Suppressor macrophage treated with lipopolysaccharide for 4 hours (primary cell): ENCODE measurements at places on chromosomes 12 and 14.

- no peak for DNase-seq
Observed at GRCh38 chr14:61179796-61180398, 101.2 kb downstream of the TMEM30B start.

DNA sequence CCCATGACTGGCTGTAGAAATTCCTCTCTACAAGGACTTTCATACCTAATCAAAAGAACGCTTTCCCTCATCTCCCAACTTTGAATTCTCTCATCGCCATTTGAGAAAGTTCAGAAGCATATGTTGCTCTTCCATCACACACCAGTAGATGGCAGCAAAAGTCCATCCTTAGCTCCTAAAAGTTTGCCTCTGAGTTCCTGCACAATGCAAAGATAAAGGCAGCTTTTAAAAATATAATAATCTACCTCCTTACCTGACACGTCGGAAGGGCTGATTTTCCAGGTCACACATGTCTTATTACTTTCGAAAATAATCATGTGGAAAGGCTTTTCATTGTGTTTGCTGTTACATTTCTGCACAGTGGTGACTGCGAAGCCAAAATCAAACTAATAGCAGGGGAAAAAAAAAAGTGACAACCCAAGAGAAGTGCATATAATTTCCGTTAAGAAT is 456.7 kb upstream of the SEL1L start:
- peak; percentile 71 for DNase-seq

DNA sequence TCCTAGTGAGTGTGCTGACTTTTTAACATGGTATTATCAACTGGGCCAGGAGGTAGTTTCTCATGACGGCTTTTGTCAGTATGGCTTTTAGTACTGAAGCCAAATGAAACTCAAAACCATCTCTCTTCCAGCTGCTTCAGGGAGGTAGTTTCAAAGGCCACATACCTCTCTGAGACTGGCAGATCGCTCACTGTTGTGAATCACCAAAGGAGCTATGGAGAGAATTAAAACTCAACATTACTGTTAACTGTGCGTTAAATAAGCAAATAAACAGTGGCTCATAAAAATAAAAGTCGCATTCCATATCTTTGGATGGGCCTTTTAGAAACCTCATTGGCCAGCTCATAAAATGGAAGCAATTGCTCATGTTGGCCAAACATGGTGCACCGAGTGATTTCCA is 141.1 kb downstream of the HMGA2 start:
- DNase-seq, result no peak

GRCh38 chr12:55659486-55660385 is 23.0 kb downstream of the OR10P1 start:
- DNase-seq, result peak; percentile 62

GRCh38 chr12:92466391-92467305 is 236.1 kb upstream of the PLEKHG7 start:
- DNase-seq, result peak; percentile 58

DNA sequence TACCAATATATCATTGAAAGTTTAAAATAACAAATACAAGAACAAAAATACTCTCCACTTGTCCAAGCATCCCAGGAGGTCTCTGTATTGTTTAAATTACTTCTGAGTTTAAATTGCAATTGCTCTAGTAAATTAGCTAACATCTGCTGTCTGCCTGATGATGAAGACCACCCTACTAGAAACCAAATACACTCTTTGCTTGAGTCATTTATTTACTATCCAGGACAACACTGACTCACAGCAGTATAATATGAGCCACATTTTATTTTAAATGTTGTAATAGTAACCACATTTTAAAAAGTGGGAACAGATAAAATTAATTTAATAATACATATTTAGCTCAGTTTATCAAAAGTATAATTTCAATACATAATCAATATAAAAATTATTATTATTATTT is 62.9 kb upstream of the EEA1 start:
- DNase-seq, result no peak

DNA sequence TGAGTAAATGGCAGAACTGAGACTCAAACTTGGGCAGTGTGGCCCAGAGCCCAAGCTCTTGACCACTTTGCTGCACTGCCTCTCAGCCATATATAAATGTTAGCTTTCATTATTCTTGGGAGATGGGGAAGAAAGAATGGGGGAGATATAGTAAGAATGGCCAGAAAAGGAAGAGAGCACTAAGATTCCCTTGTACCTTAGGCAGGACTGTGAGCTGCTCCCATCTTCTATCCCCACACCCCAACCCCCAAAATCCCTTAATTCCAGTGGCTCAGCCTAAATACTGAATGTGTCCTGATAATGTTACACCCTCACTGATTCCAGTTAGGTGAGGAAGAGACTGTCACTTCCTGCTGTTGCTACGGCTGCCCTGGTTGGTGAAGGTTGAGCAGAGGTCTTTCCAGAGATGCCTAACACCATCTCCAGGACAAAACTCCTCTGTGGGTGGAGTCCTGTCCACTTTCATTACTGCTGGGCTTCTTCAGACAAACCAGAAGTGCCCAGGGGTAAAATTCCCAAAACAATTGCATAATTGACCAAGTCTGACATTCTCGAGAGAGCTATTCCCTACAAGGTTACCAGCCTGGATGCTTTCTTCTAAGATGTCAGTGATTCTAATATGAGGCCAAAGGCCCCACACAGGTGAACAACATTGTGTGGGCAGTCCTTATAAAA is 51.8 kb downstream of the GNG2 start:
- DNase-seq, result no peak

DNA sequence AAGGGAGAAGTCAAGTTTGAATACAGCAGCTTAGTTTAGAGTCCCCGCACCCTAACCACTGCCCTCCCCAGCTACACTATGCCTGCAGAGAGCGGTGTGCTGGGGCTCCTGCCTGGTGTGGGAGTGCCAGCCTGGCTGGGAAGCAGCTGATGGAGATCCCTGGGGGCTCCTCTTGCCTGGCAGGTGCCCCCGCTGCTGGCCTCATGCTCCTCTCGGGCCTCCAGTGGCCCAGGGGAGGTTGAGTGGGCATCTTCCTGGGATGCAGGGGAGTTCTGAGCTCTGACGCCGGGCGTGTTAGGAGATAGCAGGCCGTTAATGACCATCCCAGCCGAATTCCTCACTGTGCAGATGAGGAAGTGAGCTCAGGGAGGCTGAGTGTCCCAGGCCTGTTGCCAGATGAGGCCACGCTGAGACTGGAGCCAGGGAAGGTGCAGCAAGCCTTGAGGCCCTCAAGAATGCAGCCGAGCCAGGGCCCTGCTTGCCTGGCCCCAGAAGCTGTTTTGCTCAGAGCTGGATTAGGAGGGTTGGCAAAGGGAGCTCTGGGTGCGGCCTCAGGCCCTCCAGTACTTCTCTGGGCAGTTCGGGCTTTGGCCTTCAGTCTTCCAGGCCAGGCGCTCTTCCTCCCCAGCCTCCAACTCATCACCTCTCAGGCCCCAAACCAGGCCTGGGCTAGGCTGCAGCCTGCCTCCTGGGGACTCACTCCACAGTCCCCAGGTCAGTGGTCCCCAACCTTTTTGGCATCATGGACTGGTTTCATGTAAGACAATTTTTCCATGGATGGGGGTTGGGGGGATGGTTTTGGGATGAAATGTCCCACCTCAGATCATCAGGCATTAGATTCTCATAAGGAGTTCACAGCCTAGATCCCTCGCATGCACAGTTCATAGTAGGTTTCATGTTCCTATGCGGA is 6.6 kb upstream of the CYP46A1 start:
- DNase-seq, result no peak

GRCh38 chr12:130981911-130982310 is 28.2 kb downstream of the ADGRD1 start:
- DNase-seq, result no peak

DNA sequence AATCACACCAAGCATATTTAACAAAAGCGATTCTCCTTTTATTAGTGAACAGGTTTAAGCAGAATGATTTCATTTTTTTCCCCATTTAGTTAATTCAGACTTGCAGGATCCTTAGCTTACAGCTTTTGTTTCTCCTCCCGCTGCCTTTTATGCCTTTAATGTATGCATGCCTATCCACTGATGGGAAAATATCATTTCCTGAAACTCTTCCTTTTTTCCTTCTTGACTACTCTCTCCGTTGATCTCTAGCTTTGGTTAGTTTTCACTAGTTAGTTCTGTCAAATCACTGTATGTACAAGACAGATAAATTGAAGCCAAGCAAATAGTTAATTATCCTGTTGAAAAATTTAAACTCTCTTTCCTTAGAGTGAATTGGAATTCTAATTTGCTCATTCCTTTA is 26.3 kb downstream of the NKX2-1 start:
- no peak for DNase-seq

- peak; percentile 17 for DNase-seq
Observed at GRCh38 chr14:67523764-67524633, 9.1 kb upstream of the PLEKHH1 start.

GRCh38 chr12:65885312-65885711 is 61.0 kb downstream of the HMGA2 start:
- DNase-seq, result no peak

DNA sequence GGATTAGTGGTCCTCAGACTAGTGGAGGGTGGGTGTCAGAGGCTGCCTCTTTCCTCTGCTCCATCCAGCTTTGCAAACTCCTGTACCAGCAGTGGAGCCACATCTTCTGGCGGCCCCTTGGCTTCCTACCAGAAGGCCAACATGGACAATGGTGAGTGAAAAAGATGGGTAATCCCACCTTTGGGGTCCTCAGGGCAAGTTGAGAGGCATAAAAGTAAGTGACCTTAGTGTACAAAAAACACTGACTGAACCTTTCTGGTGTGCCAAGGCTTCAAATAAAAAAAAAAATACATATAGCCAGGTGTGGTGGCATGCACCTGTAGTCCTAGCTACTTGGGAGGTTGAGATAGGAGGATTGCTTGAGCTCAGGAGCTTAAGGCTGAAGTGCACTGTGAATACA is 9.2 kb upstream of the PIP4K2C start:
- DNase-seq, result no peak

- DNase-seq, result no peak
Observed at GRCh38 chr14:53537422-53538315, 384.5 kb upstream of the DDHD1 start.

DNA sequence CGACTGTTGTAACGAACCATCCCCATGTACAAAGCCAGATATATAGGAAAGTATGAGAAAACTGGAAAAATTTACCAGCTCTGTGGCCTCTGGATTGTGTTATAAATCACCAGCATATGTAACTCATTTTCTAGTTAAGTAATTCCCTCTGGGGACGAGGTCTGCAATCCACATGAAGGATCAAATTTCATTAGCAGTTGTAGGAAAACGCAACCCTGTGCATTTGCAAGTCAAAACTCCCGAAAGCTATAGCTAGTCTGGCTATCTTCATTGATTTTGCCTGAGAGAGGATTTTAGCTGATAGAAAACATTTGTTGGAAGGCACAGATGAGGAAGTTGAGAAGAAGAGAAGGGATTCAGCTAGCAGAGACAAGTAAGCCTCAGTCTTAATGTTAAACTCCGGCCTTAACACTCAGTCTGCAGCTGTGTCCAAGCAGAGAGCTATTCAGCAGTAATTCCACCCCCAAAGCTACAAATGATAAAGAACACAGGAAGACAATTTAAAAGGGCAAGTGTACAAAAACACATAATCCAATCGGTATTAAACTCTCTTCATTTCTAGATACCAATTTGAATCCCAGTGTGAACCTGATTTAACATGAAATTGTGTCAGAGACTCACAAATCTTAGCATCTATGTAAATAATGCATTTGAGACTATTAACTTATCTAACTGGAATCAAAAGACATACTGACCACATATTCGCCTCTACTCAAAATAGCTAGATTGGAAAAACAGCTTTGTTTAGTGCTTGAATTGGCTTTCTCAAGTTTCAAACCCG is 54.2 kb upstream of the CERS5 start:
- DNase-seq, result peak; percentile 37

- no peak for DNase-seq
Observed at GRCh38 chr14:33467971-33468370, 482.9 kb downstream of the EGLN3 start.
